ENCODE measurements at places on chromosomes 6 and 20. TPM values are rescaled to one million over a fixed set of nuclear protein-coding genes. Genes with fewer than 3 reads are reported as not detected.

ANKRD66 gene
- not detected for polyA plus RNA-seq

DNA sequence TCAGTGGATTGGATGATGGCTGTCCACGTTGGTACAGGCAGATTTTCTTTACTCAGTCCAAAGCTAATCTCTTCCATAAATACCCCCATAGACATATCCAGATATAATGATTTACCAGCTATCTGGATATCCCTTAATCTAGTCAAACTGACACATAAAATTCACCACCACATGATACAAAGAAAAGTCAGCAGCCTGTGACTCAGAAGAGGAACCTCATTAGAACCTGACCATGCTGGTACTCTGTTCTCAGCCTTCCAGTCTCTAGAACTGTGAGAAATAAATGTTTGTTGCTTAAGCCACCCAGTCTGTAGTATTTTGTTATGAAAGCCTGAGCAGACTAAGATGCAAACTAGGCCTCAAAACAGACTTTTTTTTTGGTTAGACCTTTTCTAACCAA is 431.3 kb upstream of the RNF217 start:
- no peak for DNase-seq

DNA sequence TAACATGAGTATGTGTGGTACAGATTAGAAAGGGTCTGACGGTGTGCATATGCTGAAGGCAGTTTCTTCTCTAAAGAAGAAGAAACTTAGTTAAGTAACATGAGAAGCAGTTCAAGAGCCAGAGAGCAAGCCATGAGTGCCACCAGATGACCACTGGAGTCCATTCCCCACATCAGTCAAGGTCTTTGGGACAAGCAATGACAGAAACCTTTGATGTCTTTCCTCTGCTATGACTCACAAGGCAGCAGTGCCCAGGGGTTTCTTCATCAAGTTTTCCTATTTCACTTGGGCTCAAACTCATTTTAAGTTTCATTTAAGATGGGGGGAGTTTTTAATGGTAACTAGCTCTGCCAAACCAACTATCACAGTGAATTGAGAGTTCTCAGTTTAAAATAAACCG is 303.8 kb upstream of the TBX18 start:
- DNase-seq = no peak

GRCh38 chr6:129567374-129567773 is 142.6 kb downstream of the ARHGAP18 start:
- peak; percentile 87 for DNase-seq

DNA sequence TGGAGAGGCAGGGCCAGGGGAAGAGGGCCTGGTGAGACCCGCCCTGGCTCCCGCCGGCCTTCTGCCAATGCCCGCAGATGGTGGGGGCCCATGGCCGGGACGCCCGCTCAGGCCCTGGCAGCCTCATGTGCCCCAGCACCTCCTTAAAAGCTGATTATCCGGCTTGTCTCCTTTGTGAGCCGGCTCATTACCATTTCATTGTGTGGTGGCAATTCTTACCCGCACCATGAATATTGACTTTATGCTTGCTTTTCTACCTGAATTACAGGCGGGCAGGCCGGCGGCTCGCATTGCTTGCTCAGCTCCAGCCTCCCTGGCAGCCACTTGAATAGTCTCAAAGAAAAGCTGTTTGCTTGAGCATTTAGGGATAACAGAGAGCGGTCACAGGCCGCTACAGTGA is 120.0 kb upstream of the JAG1 start:
- DNase-seq = peak; percentile 61

Data from GM23338 (cell line).